Ascending aorta (tissue), 2 donors: ENCODE measurements at places on chromosomes 4 and X. TPM values are rescaled to one million over a fixed set of nuclear protein-coding genes. Genes with fewer than 3 reads are reported as not detected.

- DNase-seq = no peak
Observed at GRCh38 chr4:147794787-147795413, 63.0 kb downstream of the ARHGAP10 start.

GRCh38 chrX:49111791-49112190 lies 11.7 kb downstream of the GPKOW start:
- DNase-seq = no peak

- DNase-seq = no peak
Observed at GRCh38 chr4:44965435-44966095, 239.2 kb upstream of the GNPDA2 start.

DNA sequence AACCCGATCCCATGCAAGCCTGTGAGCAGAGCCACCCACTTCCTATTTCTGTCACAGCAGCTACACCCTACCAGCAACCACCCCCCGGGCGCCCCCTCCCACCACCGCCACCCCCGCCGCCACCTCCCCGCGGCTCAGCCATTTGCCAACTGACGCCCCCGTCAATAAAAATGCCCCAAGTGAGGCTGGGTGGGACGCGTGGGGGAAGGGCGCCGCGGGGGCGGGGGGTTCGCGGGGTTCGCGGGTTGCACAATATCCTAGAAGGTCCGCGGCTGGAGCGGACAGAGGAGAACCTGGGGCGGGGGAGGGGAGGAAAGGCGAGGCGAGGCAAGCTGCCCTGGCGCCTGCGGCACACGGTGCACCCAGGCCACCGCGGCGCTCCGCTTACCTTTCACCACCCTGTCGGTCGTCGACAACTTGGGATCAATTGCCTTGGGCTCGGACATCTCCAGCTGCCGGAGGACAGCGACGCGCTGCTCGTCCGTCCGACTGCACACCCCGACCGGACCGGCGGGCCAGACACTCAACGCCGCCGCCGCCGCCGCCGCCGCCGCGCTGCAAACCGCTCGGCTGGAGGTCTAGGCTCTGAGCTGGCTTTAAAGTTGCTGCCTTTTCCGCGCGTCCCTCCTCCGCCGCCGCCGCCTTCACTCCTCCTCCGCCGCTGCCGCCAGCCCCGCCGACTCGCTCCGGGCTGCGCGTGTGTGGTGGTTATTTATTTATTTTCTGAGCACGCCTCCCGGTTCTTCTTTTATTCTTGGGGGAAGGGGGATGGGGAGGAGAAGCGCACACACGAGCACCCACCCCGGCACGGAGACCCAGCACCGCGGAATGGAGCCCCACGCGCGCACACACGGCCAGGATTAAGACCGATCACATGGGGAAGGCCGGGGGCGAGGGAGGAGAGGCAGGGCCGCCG lies 717 bp downstream of the PPP3CA start:
- DNase-seq = peak; percentile 77

- DNase-seq = no peak
Observed at GRCh38 chr4:78542373-78542772, 9.2 kb upstream of the ANXA3 start.

The TMEM255A gene
- total RNA-seq = not detected

DNA sequence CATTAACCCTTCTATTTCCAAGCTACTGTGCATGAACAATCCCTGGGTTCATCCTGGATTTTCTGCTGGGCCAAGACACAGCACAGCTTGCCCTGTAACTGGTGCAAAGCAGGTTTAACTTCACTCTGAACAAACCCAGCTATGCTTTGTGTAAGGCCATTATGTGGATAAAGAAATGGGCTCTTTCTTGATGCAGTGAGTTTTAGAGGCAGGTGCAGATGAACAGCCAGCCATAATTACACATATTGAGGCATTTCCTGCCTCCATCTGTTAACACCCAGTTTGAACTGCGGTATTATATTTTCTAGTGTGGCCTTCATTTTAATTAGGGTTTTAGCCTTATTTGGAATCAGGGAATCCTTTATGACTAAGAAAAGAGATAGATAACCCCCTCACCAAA lies 68.7 kb upstream of the ARX start:
- no peak for DNase-seq

The GSX2 gene
- total RNA-seq = not detected

DNA sequence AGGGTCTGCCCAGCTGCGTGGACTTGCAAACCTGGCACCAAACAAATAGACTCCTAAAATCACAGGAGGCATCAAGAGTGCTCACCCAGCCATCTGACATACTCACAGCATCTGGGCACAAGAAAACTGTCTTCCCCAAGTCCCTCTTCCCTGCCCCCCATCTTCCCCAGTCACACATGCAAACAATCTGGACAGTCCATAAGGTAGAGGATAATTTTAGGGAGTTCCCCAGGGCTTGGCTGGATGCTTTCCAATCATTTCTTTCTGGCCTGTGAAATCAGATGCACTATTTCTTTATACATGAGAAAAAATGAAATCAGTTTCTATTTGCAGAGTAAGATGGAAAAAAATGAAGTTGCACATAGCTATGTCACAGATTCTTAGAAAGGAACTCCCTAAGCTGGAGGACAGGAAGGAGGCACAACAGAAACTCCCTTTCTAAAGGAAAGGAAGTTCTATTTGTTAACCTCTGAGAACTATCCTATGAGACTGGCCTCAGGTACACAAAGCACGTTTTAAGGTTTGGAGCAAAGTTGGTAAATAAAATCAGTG lies 342.3 kb downstream of the HNRNPD start:
- no peak for DNase-seq

- no peak for DNase-seq
Observed at GRCh38 chr4:84691170-84691691, 108.3 kb downstream of the CDS1 start.

The BEX1 gene
- total RNA-seq = not detected
